Heart left ventricle (tissue), 16 donors: ENCODE measurements at places on chromosomes 3 and 15. TPM values are rescaled to one million over a fixed set of nuclear protein-coding genes. Genes with fewer than 3 reads are reported as not detected.

The NRROS gene
- total RNA-seq = 2.8 TPM

The AADACL2 gene
- not detected for total RNA-seq

The VIPR1 gene
- total RNA-seq = 3.6 TPM

The APEH gene
- 113 TPM for total RNA-seq

The CCR1 gene
- total RNA-seq = 3.2 TPM

The FSIP1 gene
- 0.69 TPM for total RNA-seq

The CFAP100 gene
- total RNA-seq = not detected

The ANKRD63 gene
- not detected for total RNA-seq

The SLC22A13 gene
- not detected for total RNA-seq

The SNX4 gene
- total RNA-seq = 19.1 TPM

The SAMMSON gene
- not detected for total RNA-seq

The SERINC4 gene
- 0.32 TPM for total RNA-seq

The NECTIN3 gene
- 8.7 TPM for total RNA-seq
